ENCODE measurements at places on chromosomes 6 and 20. TPM values are rescaled to one million over a fixed set of nuclear protein-coding genes. Genes with fewer than 3 reads are reported as not detected.

GRCh38 chr6:135566311-135567068, 69.0 kb upstream of the AHI1 start:
- DNase-seq, result no peak

DNA sequence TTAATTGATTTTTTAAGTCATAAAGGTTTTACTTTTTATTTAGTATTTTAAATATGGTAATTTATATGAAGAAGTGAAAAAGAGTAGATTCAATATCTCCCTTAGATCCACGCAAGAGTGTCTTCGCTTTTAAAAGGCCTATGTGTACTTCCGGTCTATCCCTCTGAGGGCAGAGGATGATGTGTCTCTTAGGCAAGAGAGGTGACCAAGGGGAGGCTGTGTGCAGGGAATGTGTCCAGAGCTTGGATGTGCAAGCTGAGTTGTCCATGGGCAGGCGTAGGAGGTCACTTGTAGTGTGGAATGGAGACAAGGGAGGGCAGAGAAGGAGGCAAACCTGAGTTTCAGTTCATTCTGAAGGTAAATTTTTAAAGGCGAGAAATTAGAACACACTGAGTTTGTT, 113.9 kb downstream of the CRYBG1 start:
- DNase-seq, result no peak

DNA sequence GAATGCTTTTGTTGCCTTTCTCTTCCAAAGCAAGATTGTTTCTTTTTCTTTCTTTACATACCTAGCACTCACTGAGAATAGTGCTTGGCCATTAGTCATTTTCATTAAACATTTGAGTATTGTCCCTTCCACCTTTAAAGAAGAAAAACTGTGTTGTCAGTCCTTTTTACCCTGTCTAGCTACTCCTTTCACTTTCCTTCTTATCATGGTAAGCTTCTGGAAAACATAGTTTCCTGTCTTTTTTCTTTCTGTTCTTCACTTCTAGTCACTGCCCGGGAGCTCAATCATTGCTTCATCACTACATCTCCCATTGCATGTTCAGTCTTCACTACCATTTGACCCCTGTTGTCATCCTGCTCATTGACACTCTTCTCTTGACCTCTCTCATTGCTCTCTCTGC, 12.1 kb downstream of the VAPB start:
- no peak for DNase-seq

GRCh38 chr20:46945465-46945864, 50.8 kb downstream of the EYA2 start:
- DNase-seq, result no peak

- DNase-seq, result no peak
Measured at GRCh38 chr6:130389142-130389541, 23.3 kb downstream of the TMEM200A start.

GRCh38 chr20:47558295-47559066, 56.8 kb downstream of the NCOA3 start:
- DNase-seq, result no peak

- DNase-seq, result no peak
Measured at GRCh38 chr6:51077821-51078518, 259.3 kb downstream of the TFAP2B start.

HCRTR2 gene
- total RNA-seq, result not detected

- no peak for DNase-seq
Measured at GRCh38 chr20:23659989-23660837, 22.5 kb upstream of the CST3 start.

PAX1 gene
- not detected for total RNA-seq

ATAT1 gene
- total RNA-seq, result 11.8 TPM

MAS1 gene
- total RNA-seq, result not detected

DNA sequence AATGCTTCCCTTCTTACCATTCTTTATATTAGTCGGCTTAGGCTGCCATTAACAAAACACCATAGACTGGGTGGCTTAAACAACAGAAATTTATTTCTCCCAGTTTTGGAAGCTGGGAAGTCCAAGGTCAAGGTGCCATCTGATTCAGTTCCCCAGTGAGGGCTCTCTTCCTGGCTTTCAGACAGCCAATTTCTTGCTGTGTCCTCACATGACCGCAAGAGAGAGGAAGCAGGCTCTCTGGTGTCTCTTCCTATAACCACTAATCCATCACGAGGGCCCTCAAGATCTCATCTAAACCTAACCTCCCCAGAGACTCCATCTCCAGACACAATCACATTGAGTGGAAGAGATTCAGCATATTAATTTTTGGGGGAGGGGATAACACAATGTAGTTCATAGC, 193.0 kb upstream of the SGK1 start:
- no peak for DNase-seq

SLC17A2 gene
- 0.55 TPM for total RNA-seq

DNA sequence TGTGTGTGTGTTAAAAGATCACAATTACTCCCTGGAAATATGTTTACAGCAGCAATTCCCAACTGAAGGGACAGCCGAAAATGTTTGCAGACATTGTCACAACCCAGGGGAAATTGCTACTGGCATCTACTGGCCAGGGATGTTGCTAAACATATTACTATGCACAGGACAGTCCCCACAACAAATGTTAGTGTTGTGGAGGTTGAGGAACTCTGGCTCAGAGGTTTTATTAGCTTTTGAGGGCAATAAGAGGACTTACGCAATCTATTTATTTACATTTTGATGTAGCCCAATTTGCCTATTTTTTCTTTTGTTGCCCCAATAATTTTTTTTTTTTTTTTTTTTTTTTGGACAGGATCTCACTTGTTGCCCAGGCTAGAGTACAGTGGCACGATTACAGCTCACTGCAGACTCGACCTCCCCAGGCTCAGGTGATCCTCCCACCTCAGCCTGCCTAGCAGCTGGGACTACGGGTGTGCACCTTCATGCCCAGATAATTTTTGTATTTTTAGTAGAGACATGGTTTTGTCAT, 154.1 kb downstream of the RPS12 start:
- DNase-seq, result no peak

CPNE5 gene
- 2.1 TPM for total RNA-seq

DNA sequence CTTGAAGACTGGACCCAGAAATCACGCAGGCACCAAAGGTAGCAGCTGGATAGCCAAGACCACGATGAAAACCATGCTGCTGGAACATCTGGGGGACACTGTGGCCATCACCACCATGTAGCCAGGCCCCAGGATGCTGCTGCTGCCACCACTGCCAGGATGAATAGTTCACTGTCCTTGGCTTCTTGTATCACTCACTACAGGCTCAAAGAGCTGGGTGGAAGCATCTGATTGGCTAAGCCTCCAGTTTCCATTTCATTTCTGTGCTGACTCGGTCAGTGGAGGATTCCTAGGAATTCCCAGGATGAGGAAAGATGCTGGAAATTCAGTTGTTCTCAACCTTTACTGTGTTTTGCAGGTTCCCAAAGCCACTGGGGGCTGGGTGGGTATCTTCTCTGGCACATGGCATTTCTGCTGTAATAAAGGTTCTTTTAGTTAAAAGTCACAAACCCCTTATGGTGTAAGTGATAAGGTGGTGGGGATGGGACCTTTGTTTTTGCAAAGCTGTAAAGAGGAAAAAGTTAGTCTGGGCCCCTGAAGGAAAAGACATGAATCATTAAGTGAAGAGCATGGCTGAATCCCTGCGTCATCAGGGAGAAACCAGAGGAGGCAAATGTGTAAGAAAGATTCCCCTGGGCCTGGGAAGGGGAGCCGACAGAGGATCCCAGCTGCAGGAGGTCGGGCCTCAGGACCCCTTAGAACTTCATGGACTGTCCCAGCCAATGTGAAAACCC, 75.6 kb upstream of the RNF24 start:
- DNase-seq, result no peak

GRCh38 chr20:51936377-51936776, 134.1 kb upstream of the SALL4 start:
- DNase-seq, result no peak

CRISP2 gene
- not detected for total RNA-seq

DNA sequence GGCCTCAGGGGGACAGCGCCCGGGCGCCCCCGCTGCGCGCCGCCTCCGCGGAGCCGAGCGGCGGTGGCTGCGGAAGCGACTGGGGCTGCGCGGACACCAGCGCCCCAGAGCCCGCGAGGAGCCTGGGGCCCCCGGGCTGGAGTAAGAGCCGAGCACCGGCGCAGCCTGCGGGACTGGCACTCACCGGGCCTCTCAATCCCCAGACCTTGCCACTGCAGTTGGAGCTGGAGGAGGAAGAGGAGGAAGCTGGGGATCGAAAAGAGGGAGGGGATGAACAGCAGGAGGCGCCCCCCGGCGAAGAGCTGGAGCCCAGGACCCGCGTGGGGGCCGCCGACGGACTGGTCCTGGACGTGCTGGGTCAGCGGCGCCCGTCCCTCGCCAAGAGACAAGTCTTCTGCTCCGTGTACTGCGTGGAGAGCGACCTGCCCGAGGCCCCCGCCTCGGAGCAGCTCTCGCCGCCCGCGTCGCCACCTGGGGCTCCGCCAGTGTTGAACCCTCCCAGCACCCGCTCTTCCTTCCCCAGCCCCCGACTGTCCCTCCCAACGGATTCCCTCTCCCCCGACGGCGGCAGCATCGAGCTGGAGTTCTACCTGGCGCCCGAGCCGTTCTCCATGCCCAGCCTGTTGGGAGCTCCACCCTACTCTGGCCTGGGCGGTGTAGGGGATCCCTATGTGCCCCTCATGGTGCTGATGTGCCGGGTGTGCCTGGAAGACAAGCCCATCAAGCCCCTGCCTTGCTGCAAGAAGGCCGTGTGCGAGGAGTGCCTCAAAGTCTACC, 590 bp downstream of the RNF217 start:
- no peak for DNase-seq

GRCh38 chr6:134517145-134517658, 199.3 kb upstream of the SGK1 start:
- no peak for DNase-seq

GRCh38 chr6:87181903-87182302, 26.5 kb downstream of the ZNF292 start:
- DNase-seq, result no peak

SLC44A4 gene
- total RNA-seq, result 0.18 TPM

- DNase-seq, result no peak
Measured at GRCh38 chr6:15504581-15505350, 158.1 kb downstream of the DTNBP1 start.

DNA sequence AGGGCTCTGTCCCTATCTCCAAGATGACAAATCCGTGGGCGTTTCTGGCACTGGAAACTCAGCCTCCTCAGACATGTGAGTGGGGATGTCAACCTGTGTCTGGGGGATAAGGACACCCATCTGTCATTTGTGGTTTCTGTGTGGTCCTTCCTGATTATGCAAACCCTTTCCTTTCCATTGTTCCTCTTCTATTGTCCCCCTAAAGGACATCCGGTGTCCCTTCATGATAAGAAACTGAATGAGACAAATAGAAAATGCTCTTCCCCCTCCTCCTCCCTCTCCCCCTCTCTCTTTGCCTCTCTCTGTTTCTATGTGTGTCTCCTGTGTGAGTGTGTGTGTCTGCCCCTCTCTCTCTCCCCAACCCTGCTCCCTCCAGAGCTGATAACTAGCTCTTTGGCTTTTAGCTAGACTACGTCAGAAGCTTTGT, 11.5 kb upstream of the GLP1R start:
- no peak for DNase-seq

- DNase-seq, result no peak
Measured at GRCh38 chr20:45053430-45054351, 47.2 kb downstream of the KCNS1 start.

DNA sequence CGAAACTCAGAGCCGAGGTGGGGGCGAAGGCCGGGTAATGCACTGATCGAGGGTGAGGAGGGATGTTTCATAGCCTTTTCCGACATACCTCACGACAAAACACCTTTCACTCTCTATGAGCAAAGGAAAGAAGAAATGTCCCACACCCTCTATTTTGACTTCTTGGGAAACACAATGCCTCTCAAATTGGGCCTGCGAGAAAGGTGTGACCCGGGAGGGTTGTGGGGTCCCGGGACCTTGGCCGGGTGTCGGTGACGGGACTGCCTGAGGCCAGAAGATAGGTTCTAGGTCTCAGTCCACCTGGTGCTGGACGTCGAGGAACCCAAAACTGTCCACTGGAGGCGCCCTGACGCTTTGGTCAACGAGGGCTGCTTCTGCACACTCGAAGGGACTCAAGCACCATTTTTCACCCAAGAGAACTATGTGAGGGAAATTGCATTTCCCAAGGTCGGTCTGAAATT, 41.1 kb upstream of the OSTM1 start:
- DNase-seq, result no peak

CAPN11 gene
- total RNA-seq, result 0.30 TPM

LY6G6D gene
- not detected for total RNA-seq

SYNGAP1 gene
- total RNA-seq, result 60.1 TPM

NNAT gene
- not detected for total RNA-seq

DNA sequence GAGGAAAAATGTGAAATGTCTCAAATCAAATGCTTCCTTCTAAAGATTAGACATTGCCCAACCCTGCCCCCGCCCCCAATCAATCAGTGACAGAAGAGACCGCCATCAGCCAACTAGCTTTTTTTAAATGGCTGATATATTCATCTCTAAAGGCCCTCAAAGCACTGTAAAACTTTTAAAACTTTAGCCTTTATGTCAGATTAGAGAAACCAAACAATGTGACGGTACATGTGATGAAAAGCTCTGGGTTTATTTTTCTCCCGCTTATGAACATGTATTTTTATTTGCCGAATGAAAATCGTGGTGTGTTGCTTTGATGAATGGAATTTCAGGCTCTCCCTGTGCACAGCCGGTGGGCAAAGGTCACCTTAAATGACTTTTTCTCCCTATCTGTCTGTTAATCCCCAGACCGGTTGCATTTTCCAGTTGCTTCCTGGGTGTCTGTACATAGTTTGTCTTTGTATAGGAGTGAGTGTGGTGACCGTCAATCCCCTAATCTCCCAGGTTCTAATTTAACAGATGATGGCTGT, 38.5 kb downstream of the TBC1D7 start:
- DNase-seq, result no peak

PMEPA1 gene
- total RNA-seq, result 1.1 TPM

- DNase-seq, result no peak
Measured at GRCh38 chr6:43516367-43516696, 394 bp downstream of the YIPF3 start.

RING1 gene
- 46.1 TPM for total RNA-seq

- no peak for DNase-seq
Measured at GRCh38 chr20:36421641-36422040, 115.5 kb downstream of the DLGAP4 start.

GRCh38 chr6:107331409-107332386, 127.7 kb downstream of the PDSS2 start:
- no peak for DNase-seq

MROH8 gene
- total RNA-seq, result 1.3 TPM

TPD52L1 gene
- not detected for total RNA-seq

GRCh38 chr6:77463308-77463860, at the start of gene HTR1B:
TSS of gene HTR1B (minus strand) at chr6:77463491. CDS start at chr6:77463403, 88 bp downstream.
- DNase-seq, result no peak
